ENCODE measurements at places on chromosomes 5 and 9.

GRCh38 chr5:116394186-116394867 lies 180.3 kb downstream of the SEMA6A start:
- no peak for DNase-seq

DNA sequence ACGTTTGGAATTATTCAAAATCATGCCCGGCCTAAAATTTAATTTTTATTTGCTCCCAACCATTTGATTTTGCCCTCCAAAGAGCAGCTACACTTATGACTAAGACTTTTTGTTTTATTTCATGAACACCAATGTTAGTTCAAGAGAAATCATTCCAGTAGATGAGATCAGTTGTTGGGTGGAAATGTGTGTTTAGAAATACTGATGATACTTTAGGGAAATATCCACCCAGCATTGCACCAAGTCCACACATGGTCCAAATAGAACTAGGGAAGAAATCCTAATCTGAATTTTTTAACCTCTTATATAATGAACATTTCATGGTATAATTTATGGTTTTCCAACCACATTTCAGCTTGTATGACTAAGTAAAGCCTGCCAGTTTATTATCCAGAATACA lies 28.3 kb upstream of the GOLPH3 start:
- DNase-seq: no peak

DNA sequence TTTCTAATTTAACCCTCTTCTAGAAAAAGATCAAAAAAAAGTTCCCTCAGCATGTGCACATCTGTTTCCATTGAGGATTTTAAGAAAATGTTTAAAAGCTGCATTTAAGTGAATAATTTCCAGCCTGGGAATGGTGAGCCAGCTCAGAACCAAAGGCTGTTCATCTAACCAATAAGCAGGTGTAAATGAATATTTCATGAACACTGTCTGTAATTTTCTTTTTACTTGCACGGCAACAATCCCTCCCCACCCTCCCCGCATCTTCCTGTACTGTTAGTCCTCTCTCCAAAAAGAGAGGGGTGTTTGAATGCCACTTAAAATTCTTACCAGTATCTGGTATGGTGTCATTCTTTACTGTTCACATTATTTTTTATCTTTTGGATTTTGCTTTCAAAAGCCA lies 425.6 kb downstream of the PDE4D start:
- no peak for DNase-seq

GRCh38 chr5:42250-42649 lies 49.7 kb upstream of the PLEKHG4B start:
- no peak for DNase-seq

DNA sequence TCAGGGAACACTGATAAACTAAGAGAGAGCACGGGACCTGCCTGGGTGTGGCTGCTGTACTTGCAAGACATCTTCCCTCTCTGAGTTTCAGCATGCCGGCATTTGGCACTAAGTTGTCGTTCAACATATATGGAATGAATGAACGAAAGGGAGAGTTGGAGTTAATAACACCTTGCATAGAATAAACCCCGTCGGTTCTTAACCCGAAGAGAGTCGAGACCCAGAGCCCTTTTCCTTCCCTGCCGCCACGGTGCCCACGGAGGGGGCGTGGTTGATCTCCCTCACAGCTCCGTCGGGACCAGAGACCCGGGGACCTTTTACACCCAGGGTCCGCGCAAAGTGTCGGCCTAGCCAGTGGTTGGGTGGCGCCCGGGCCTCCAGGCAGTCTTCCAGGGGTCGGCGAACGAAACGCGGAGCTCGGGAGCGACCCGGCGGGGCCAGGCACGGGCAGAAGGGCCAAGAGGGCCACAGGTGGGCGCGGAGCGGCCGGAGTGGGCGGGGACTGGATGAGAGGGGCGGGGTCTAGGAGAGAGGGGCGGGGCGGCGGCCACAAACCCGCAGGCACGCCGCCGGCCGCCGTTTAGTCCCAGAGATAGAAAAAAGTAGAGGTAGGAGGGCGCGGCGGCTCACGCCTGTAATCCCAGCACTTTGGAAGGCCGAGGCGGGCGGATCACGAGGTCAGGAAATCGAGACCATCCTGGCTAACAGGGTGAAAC lies 735 bp upstream of the RPL26L1 start:
- DNase-seq: peak; percentile 50

DNA sequence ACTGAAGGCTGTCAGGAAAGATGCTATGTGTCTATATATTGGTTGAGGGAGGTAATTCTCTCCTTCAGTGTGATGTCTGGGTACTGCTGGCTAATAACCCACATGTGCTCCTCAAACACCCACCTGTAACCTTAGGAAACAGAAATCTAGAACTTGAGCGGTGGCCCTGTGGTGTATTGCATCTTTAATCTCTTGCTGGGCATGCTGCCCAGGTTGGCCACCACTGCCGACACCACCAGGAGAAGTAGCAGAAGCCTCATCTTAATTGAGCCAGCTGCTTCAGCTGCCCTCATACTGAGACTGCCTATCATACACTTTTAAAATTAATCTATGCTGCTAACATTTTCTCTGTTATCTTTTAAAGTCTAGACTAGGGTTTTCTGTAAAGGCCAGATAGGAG lies 103.5 kb upstream of the C5orf63 start:
- no peak for DNase-seq

GRCh38 chr9:32940740-32941139 lies 60.7 kb downstream of the APTX start:
- DNase-seq: no peak

GRCh38 chr9:114070188-114071103 lies 7.7 kb downstream of the AMBP start:
- DNase-seq: no peak

- no peak for DNase-seq
These were observed 66.8 kb upstream of the ITGA2 start for GRCh38 chr5:52922384-52922783.

DNA sequence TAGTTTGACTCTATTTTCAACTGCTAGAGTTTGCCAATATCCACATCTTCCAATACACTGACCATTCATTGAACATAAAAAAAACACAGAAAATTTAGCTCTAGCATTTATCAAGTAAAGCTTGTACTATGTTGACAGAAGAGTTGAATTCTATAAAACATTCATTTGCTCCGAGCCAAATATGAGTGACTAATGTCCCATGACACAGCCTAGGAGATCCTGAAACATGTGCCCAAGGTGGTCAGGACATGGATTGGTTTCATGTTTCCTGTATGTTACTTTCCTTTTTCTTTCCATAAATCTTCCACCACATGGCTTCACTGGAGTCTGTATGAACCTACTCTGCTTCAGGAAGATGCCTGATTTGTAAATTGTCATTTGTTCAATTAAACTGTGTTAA lies 122.4 kb upstream of the PRDM9 start:
- no peak for DNase-seq

DNA sequence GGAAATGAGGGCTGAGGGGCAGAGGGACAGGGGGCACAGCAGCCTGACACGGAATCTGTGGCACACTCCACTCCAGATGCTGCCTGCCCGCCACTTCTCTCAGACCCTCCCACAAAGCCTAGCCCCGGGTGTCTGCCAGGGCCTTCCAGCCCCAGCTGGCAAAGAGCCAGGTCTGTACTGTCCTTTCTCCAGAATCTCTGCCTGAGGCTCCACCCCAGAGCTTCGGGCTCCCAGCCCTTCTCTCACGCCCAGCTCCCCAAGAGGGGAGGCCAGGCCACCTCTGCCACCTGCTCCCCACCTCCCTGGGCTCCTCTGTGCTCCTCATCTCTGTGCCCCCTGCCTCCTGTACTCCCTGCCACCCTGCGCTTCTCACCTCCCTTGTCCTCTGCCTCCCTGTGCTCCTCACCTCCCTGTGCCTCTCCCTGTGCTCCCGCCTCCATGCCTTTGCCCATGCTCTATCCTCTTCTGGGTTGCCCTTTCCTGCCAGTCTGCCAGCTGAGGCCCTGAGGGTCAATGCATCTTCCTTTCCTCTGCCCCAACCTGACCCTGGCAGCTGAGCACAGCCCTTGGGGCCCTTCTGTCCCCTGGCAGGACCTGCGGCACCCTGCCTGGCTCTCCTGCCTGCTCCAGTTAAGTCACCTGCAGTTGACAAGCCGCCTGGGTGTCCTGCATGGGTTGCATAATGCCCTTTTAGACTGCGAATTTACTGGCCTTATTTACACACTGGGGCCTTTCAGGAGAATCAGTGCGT lies 36.4 kb downstream of the RASGEF1C start:
- DNase-seq: no peak

GRCh38 chr9:91207729-91208418 lies 153.8 kb downstream of the AUH start:
- peak; percentile 30 for DNase-seq

DNA sequence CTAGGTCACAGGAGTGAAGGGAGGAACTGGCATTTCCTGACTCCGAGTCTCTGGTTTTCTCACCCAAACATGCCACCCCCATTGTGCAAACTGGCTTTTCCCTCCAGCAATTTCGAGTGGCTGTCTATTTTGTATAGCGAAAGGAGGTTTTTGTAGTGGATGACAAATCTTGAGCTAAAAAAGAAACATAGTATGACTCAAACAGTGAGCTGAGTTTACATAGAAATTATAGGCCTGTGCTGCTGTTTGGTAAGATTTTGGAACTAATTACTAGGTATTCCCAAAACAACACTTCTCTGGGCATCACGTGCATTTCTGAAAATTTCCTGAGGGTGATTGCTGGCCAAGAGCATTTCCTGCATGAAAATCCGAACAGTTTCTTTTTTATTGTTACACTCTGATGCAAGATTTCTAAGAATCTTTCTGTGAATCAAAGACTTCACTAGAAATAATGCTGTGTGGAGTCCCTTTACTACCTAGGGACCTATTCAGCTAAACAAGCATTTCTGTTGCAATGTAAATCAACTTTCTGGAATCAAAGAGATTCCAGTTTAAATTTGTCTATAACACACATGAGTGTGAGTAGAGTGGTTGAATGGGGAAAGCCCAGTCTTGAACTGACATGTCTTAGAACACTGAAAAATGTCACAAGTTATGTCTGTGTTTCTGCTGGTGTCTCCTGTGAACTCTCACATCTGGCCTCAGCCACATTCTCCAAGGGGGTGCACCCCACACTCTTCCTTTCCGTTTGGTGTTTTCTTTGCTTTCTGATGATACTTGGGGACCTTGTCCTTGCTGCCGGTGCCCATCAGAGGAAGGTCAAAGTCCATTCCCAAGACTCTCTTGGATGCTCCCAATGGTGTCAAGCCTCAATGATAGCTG lies 33.3 kb upstream of the DAPK1 start:
- no peak for DNase-seq

- no peak for DNase-seq
These were observed 120.6 kb downstream of the MED27 start for GRCh38 chr9:131959056-131959455.

- DNase-seq: no peak
These were observed 117.1 kb downstream of the NUDT12 start for GRCh38 chr5:103445426-103446035.

- DNase-seq: no peak
These were observed 30.0 kb downstream of the DNAJC21 start for GRCh38 chr5:34959323-34959722.

DNA sequence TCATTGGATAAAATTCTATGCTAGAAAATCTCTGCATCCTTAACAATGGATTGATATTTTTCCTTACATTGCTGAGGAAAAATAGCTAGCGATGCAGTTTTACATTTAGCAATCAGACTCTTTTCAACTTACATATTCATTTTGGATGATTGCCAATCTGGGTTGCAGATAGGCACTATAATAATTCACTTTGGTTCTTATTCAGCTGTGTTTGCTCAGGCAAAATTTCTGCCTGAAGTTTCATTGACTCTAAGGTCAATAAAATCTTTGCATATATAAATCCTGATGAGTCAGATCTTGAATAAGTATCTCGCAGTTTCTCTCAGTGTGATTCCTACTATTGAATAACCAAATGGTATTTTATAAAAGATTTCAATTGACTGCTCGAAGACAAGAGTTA lies 1105.8 kb downstream of the CDH18 start:
- no peak for DNase-seq
